D721Med (cell line): ENCODE measurements at places on chromosomes 1 and 21.

GRCh38 chr1:189803364-189803763 lies 674.3 kb downstream of the BRINP3 start:
- DNase-seq: no peak

GRCh38 chr1:153833171-153833570 lies 58.0 kb downstream of the SLC27A3 start:
- DNase-seq: no peak

DNA sequence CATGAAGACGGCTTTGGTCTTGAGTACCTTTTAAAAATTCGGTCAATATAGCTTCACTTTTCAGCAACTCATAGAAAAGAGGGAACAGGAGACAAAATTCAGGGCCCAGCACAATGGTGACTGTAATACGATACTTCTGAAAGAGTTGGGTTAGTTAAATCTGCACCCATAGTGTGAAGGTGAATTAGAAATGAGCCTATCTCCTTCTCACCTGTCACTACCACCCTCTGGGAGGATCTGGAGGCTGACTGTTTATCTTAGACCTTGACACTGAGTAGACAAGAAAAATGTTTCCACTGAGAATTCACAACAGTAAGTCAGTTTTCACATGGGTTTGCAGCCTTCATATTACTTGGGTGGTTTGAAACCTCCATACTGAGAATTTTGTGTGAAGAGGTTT lies 57.9 kb upstream of the HMGB4 start:
- no peak for DNase-seq

GRCh38 chr1:240501115-240501514 lies 110.8 kb downstream of the GREM2 start:
- no peak for DNase-seq
